ENCODE measurements at places on chromosomes 12 and 14.

- no peak for DNase-seq
These were observed 73.9 kb downstream of the ANO4 start for GRCh38 chr12:100868487-100868886.

GRCh38 chr12:23014749-23015148 is 389.8 kb downstream of the ETNK1 start:
- DNase-seq, result no peak

DNA sequence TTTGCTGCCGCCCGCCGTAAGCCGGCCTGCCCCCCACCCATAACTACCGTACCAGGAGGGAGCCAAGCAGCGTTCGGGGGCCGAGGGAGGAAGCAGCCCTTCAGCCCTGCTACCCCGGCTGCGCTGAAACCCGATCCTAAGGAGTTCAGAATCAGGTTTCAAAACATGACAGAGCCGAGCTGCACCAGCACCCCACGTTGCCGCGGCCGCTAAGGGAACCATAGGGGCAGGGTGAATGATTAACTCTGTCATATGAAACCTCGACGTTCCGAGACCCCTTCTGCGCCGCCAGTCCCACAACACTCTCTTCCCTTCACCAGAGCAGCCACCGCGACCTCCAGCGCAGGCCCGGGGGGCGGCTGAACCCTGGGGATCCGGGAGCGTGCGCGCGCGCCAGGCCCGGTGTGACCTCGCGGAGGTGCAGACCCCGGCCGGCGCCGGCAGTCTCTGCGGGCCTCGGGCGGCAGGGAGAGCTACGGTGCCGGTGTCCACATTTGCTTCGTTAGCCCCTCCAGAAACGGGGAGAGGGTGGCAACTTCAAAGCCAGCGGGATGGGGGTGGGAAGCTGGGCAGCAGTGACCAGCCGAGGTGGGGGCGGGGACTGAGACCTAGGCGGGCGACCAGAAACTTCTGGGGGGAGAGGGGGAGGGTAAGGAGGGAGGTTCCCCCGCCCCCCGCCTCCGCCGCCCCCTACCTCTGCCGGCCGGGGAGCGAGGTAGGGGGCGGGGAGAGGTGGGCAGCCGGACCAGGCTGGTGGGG is 1.6 kb downstream of the SIX4 start:
- no peak for DNase-seq

DNA sequence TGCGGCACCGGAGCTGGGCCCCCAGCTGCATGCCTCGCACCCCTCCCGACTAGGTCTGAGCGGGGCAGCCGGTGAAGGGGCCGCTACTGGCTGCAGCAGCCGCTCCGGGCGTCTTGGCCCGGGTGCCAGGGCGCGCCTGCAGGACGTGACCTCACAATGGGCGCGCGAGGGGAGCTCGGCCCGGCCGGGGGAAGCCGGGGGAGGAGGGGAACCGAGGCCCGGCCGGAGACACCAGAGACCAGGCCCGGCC is 353 bp downstream of the BAG5 start:
- no peak for DNase-seq

DNA sequence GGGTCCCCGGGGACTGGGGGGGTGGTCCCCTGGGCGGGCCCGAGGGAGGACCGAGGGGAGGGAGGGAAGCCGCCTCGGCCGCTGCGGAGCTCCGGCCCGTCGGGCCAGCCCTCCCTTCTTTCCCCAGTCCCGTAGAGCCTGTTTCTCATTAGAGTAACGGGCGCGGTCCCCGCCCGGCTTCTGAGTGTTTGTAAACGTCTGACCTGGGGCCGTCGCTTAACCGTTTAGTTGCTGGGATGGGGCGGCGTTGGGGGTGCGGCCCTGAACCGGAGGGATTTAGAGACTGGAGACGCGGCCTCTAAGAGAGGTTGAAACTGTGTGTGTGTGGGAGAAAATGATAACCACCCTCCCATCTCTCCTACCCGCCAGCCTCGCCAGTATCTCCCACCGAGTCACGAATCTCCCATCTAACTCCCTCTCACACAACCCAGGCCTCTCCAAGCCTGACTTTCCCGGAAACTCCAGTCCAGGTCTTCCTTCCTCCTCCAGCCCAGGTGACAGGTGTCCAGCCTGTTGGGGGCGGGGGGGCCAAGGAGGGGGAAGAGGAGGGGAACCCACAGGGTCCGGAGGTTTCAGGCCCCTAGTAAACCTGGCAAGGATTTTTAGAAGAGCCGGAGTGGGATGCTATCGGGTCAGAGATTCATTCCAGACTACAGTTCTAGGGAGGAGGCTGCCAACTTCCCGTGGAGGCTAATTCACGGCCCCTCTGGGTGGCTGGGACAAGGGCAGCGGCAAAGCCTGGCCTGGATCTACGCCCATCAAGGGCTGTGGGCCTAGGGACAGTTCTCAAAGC is 1.1 kb upstream of the NFATC4 start:
- DNase-seq, result peak; percentile 34

- no peak for DNase-seq
These were observed 5.2 kb downstream of the RAB15 start for GRCh38 chr14:64966976-64967375.

- no peak for DNase-seq
These were observed 122.5 kb downstream of the ZFP36L1 start for GRCh38 chr14:68670359-68670715.

DNA sequence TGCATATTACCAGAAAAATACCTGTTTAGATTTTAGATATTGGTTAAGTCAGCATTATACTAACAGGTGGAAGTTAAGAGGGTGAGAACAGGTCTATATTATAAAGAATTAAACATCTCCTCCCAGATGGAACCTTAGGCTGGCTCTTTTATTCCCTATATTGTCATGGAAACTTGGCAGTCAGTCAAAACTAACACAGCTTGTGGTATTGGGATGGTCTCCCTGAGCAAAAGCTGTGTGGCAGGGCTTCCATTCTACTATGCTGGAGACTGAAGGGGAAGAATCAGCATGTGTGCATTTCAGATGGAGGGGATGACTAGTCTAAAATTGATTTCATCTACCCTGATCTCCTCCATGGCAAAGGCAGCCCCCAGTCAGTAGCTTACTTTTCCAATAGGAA is 66.7 kb downstream of the SMOC1 start:
- no peak for DNase-seq

DNA sequence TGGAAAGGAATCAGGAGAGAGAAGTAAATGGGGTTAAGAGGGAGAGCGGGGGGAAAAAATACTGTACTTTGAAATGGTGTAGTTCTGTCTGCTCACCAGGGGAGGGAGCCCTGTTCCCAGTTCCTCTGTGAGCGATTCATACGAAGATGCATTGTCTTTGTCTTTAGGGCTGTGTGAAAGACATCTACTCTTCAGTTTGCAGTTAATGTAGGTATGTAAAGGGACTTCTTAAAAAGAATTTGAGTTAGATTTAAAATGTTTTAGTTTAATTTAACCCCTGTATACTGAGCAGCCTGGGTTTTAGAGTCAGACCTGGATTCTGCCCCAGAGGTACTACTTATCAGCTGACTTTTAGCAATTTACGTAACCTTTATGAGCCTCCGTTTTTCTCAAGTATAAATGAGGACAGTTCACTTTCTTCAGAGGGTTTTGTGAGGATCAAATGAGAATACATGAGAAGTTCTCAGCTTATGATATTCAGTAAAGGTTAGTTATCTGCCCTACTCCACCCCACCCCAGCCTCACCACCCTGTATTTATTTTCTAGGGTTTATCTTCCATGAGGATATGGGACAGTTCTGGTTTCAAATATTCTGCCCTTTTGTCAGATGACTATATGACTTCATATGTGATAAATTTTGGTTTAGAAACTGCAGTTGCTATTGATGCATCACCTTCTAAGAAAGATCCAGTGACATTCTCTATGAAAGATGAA is 82.5 kb upstream of the EVL start:
- peak; percentile 33 for DNase-seq

DNA sequence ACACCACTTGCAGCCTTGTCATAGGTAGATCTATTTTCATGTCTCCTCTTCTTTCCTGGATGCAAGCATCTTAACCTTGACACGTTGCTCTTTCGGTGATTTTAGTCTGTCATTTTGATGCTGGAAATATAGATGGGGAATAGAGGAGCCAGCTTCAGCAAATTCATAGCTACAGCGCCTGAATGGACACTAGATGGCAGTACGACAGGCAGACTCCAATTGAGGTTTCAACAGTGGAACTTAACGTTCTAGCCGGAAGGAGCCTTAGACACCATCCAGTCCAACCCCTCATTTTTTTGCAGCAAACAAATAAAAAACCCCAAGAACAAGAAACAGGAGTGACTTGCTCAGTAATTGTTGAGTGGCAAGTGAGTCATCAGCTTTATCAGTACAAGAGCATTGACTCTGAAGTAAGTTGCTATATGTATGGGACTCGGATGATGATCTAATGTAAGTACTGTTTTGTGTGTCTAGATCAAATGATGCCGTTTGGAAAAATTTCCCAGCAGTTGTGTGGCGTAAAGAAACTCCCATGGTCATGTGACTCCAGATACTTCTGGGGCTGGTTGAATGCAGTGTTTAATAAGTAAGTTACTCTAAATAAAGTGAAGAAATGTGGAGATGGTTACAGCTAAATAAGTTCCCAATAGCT is 9.0 kb downstream of the DMAC2L start:
- DNase-seq, result peak; percentile 82

- DNase-seq, result no peak
These were observed 382.7 kb upstream of the RGS6 start for GRCh38 chr14:71549421-71550050.

GRCh38 chr14:49733836-49734235 is 34.1 kb upstream of the KLHDC2 start:
- no peak for DNase-seq

- DNase-seq, result no peak
These were observed 1089.1 kb downstream of the SLC6A15 start for GRCh38 chr12:83823386-83824045.

GRCh38 chr14:93332397-93332852 is 411 bp downstream of the BTBD7 start:
- no peak for DNase-seq

- no peak for DNase-seq
These were observed 12.7 kb downstream of the BDKRB1 start for GRCh38 chr14:96268431-96269358.

All from GM12878 (cell line).